ENCODE measurements at places on chromosomes 4 and X.

- DNase-seq, result no peak
Observed at GRCh38 chr4:14452764-14453163, 549.5 kb upstream of the CPEB2 start.

- DNase-seq, result no peak
Observed at GRCh38 chr4:8617486-8618040, 25.0 kb downstream of the CPZ start.

- DNase-seq, result no peak
Observed at GRCh38 chr4:89213382-89213701, 94.3 kb downstream of the GPRIN3 start.

- DNase-seq, result no peak
Observed at GRCh38 chr4:125735102-125735501, 420.3 kb downstream of the FAT4 start.

DNA sequence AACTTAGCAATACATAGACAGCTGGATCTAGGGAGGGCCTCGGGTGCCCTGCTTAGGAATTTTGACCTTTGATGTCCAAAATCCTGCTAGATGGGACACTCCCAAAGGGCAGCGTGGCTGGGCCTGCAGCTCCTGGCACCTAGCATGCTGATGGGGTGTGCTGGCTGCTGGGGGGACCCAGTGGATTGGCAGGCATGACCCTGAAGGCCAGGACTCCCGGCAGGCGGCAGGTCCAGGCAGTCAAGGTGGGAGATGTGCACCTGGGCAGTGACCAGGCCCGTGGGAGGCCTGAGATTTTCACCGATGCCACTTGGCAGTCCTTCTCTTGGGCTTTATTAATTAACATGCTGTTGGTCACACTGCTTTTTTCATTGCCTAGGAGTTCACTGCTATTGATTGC is 84.3 kb downstream of the PSAPL1 start:
- DNase-seq, result no peak

GRCh38 chrX:126770179-126770578 is 49.4 kb upstream of the PRR32 start:
- no peak for DNase-seq

GRCh38 chr4:156298230-156298629 is 344.6 kb upstream of the CTSO start:
- DNase-seq, result no peak

GRCh38 chr4:147586637-147587036 is 30.6 kb upstream of the TMEM184C start:
- DNase-seq, result peak; percentile 21

All from GM12864 (cell line).